Stimulated activated CD4-positive, alpha-beta T cell treated with anti-CD3 and anti-CD28 coated beads, Interleukin-4, amount 100 ng/mL, for 4 hours (primary cell): ENCODE measurements at places on chromosomes 7 and 10.

- no peak for DNase-seq
These were observed 186.8 kb downstream of the MACC1 start for GRCh38 chr7:20030417-20030816.

DNA sequence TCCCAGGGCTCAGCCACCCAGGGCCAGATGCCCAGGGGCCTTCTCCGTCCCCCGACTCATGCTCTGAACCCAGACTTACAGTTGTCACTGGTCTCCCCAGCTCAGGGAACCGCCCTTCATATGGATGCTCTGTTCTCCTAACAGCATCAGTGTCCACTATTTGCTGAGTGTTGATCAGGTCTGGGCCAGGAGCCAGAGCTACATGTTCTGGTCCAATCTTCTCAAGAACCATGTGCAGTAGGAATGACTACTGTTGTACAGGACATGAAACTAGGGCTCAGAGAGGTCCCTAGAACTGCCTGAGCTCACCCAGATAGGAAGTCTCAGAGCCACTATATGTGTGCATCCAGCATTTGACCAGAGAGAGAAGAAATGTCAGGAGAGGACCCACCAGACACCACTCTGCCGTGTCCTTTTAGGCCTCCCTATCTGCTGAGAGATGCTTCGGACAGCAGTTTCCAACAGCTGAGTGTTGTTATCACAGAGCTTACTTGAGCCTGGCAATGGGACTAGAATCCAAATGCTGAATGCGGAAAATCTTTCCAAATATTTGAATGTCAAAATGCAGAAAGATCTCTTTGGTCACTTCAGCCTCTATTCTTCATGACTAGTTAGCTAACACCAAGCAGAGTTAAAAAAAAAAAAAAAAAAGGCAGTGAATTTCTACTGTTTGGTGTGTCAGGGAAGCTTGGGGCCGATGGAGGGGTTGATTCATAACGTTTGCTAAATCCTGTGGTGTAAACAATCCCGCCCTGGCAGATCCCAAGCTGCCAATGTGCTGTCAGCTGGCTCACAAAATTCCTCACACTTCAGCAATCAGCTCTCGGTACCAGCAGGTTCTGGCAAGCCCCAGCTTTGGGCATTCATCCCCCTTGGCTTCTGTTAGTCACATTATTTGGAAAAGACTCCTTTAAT lies 246.1 kb downstream of the TNS3 start:
- no peak for DNase-seq

DNA sequence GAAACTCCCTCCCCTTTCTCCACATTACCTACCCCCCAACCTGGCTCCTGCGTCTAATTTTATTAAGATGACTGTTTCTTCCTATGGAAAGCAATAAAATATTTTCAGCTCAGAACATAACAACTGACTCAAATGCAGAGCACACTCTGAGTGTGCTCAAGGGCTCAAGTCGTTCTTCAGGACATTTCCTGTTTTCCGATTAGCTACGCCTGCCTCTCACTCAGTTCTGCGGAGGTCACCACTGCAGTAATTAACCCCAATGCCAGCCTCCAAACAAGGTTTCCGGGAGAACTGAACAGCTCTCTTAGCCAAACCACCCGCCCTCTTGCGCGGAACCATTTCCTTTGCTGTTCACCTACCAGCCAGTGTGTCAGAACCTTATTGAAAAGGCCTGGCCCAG lies 19.3 kb downstream of the MYOF start:
- DNase-seq = no peak

DNA sequence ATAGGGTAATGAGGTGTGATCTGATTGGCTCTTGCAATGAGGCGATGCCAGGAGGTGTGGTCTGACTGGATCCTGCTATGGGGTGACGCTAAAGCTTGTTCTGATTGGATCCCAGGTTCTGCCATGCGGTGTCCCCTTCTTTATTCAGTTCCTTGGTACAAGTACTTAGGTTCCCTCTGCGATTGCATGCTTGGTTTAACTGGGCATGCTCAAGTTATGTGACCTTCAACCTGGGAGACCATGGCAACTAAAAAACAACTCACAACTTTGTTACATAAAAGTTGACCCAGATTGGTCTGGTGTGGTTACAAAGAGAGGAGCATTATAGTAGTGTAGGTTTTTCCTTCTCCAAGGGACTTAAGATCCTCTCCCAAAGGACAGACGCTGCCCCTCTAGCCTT lies 49.5 kb upstream of the DNAJC1 start:
- DNase-seq = no peak

GRCh38 chr10:38156416-38157269 lies 62.5 kb downstream of the ZNF37A start:
- no peak for DNase-seq

- DNase-seq = no peak
These were observed 14.8 kb downstream of the TSPAN14 start for GRCh38 chr10:80468806-80469421.

DNA sequence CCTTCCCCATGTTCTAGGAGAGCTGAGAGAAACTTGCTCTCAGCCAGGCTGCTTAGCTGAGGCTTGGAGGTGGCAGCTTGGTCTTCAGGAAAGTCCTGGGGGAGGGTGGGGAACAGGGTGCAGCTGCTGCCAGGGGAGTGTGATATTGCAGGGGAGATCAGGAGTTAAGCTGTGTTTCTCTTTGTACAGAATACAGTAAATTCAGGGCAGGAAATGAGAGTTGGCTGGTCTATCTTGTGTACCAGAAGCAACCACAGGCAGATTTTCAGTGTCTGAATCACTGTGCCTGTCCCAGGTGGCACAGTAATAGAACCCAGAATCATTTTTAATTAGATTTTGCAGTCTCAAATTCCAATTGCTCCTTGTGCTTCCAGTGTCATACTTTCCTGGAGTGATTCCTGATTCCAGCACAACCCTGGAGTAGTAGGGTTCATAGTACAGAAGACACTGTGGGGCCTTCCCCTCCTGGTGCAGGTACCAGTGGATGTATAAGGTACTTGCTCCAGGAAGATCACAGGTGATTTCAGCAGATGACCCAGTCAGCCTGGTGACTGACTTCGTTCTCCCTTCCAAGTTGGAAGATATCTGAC lies 94.0 kb upstream of the TARP start:
- peak; percentile 17 for DNase-seq

- DNase-seq = no peak
These were observed 16.6 kb downstream of the RELN start for GRCh38 chr7:103972779-103973434.

- DNase-seq = no peak
These were observed 89.3 kb downstream of the HIP1 start for GRCh38 chr7:75649462-75649861.

DNA sequence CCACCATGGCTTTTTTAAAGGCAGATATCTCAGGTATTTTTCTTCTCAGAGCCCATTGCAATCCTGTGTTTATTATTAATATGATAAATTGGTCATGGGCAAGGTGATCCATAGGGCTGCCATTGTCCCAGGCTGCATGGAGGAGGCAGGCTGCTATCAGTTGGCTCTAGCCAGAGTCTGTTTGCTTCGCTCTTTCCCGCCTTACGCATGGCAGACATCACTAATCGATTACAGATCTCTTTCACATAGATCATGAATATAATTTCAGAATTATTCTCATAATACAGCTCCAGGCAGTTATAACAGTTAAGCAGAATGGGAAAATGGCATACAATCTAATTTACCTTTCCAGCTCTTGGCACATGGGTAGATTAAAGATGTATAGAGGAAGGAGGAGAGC lies 30.4 kb upstream of the HABP2 start:
- no peak for DNase-seq

- DNase-seq = no peak
These were observed 8.3 kb downstream of the PEX1 start for GRCh38 chr7:92520024-92520423.

- no peak for DNase-seq
These were observed 92.9 kb downstream of the CPED1 start for GRCh38 chr7:121081327-121081936.

GRCh38 chr10:93749218-93749799 lies 8.4 kb upstream of the LGI1 start:
- no peak for DNase-seq

DNA sequence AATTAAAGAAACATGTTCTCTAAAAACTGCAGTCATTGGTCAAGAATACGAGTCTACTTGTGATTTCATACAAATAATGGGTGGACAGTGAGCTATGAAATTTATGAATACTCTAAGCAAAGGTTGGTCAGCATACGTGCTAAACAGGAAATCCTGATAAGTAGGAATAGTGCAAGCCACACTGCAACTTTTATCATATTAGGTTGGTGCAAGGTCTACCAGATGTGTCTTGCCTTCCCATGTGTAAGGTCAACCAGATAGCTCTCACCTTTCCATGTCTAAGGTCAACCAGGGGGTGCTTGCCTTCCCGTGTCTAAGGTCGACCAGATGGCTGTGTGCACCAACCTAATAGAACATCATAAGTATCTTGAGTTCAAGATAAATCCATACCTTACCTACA lies 2.0 kb upstream of the ITGB1 start:
- DNase-seq = no peak

DNA sequence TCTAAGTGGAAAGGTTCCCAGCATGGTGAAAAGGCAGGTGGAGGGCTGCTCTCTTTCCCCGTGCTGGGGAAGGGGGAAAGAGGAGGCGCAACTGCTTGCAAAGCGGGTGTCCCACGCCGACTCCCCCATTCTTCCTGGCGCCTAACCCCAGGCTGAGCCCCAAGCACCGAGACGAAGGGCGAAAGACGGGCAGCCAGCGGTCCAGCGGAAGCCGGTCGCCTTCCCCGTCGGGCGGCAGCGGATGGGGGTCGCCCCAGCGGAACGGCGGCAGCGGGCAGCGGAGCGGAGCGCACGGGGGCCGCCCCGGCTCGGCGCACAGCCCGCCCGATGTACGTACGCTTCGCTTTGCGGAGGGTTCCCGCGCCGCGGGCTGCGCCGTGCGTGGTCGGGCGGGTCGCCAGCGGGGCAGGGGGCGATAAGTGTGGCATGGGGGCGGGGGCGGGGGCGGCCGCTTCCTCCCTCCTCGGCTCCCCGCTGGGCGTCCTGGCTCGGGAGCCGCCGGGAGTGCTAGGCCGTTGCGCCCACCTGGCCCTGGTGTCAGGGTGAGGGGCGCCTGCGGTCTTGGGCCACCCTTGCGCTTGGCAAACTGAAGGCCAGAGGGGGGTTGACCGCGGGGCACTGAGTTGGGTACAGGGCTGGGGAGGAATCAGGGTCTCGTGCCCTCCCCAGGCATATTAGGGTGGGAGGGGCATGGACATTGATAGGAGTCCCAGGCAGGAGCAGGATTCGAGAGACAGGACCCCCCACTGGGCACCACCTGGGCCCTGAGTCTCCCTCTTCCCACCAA lies 35.2 kb upstream of the HSPB1 start:
- DNase-seq = no peak

DNA sequence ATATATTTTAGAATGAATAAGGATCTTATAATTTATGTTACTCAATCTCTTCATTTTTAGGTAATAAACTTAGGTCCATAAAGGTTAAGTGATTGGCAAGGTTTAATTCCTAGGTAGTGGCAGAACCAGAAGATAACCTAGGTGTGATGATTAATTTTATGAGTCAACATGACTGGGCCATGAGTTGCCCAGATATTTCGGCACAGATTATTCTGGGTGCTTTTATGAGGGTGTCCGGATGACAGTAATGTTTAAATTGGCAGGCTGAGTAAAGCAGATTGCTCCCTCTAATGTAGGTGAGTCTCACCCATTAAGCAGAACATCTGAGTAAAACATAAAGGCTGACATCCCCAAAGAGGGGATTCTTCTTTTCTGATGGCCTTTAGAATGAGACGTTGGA lies 1349.3 kb upstream of the CELF2 start:
- DNase-seq = no peak

DNA sequence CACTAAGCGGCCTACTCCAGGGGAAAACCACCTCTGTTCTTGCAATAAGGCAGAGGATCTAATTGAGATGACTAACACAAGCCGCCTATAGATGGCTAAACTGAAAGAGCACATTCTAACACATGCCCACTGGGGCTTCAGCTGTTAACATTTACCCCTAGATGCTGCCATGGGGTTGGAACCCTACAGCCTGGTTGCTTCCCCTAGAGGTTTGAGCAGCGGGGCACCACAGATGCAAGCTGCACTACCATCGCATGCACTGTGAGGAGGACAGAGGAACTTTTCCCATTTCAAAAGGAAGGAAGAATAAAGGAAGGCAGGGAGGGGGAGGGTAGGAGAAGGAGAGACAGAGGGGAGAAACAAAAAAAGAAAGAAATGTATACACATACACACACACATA lies 465.8 kb upstream of the PCDH15 start:
- no peak for DNase-seq

- DNase-seq = no peak
These were observed 272.5 kb downstream of the NEBL start for GRCh38 chr10:20624642-20625041.

DNA sequence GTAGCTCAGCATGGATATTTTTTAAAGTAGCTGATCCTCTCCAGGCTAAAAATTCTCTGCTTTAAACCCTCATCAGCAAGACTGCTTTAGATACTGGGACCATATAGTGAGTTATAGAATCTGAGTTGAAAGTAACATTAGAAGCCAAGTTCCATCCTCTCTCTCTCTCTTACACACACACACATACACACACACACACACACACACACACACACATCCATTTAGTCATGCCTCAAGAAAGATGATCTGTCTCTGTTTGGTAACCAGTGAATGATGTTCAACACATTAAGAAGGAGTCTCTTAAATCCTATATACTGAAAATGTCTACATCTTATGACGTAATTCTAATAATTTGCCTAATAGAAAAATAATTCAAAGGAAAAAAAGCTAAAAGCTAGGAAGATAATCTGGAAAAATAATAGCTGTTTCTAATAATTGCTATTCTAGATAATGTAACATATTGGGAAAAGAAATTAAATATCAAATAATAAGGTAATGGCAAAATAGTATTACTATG lies 16.9 kb upstream of the ATP6V0A4 start:
- DNase-seq = no peak

- DNase-seq = no peak
These were observed 1.9 kb upstream of the CPED1 start for GRCh38 chr7:120986650-120987049.

DNA sequence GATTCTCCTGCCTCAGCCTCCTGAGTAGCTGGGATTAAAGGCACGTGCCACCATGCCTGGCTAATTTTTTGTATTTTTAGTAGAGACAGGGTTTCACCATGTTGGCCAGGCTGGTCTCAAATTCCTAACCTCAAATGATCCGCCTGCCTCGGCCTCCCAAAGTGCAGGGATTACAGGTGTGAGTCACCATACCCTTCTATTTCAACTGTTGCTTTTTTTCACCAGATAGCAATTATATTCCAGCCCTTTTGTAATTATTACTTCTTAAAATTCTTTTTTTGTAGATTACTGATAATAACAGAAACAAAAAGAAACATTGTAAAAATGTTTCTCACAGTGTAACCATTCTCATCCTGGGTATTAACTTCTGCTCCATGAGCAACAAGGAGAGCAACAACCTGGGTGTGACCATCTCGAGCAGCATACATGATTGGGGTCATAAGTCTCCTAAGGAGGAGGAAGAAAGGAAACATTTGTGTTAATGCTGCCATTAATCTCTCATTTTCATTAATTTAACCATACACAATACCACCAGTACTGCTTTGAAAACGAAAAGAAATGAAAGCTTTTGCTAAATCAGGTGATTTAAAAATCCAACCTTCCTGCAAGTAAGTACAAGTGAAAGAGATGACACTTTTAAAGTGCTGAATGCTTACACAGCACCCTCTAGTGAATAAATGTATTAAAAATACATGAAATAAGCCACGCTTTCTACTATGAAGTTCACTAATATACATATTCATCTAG lies 41.8 kb downstream of the ASZ1 start:
- DNase-seq = no peak
